ENCODE measurements at places on chromosomes 5 and 9. TPM values are rescaled to one million over a fixed set of nuclear protein-coding genes. Genes with fewer than 3 reads are reported as not detected.

DNA sequence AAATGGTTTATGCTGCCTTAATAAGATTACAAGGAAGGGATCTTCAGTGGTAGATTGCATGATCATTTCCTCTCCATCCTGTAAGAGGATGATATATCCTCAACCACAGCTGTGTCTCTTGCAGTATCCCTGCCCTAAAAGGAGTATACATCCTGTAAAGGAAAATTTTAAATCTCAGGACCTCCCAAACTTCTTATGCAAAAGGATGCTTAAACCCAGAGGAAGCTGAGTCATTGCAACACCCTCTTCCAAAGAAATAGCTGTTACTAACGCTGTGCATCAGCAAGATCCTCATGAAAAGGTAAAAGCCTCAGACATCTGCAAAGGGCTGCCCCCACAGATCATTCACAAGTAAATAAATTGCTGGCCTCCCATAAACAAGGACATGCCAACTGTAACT lies 599.0 kb downstream of the PRELID2 start:
- DNase-seq = no peak

- DNase-seq = no peak
These were observed 46.4 kb upstream of the APC start for GRCh38 chr5:112691339-112691680.

GRCh38 chr9:125633116-125633745 lies 73.8 kb downstream of the MAPKAP1 start:
- DNase-seq = peak; percentile 61

The DRD1 gene
- total RNA-seq = not detected
